Sigmoid colon (tissue), 7 donors: ENCODE measurements at places on chromosomes 2 and 18. TPM values are rescaled to one million over a fixed set of nuclear protein-coding genes. Genes with fewer than 3 reads are reported as not detected.

DNA sequence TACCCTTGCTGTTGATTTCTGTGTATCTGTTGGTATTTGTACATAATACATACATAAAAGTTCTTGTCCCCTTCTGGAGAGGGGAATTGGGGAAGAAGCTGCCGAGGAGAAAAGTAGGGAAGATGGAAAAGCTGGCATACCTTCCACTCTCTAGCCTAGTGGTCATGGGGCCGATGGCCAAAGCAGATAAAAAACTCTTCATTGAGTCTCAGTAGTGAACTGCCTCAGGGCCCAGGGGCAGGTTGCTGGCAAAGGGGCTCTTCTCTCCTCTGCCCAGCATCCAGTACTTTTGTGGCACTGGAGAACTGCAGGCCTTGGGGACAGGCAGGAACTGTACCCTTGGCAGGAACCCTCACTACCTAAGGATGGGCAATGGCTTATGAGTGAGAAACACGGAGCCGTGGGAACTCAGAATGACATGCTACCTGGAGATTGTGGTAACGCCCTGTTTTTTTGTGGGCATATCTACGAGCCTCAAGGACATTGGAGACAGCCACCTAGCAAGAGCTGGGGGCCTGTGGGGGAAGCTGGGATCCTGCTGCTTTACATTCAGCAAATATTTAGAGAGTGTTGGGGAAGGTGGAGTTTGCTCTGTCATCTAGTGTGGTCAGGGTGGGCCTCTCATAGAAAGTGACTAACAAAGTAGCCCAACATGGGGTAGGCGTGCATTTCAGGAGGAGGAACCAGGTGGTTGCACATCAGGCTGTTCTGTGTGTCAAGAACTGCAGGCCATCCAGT, 22.6 kb upstream of the ITGB6 start:
- DNase-seq, result no peak
- no peak overlapping the region for H3K4me3 ChIP-seq
- H3K27ac ChIP-seq, result no peak overlapping the region
- H3K27me3 ChIP-seq, result no peaks in the 10 kb centered on the region

GRCh38 chr2:6865346-6866274, at the start of gene CMPK2:
Gene CMPK2 (minus strand): TSS chr2:6865907. CDS start chr2:6865696, 211 bp downstream.
- H3K27me3 ChIP-seq, result no peaks in the 10 kb centered on the region
- DNase-seq, result peak; percentile 78
- H3K4me1 ChIP-seq, result peaks cover 13% of the 10 kb centered on the region
- peak within 1 kb of the TSS; percentile 83 for H3K27ac ChIP-seq
- H3K4me3 ChIP-seq, result peak within 1 kb of the TSS; percentile 84

DNA sequence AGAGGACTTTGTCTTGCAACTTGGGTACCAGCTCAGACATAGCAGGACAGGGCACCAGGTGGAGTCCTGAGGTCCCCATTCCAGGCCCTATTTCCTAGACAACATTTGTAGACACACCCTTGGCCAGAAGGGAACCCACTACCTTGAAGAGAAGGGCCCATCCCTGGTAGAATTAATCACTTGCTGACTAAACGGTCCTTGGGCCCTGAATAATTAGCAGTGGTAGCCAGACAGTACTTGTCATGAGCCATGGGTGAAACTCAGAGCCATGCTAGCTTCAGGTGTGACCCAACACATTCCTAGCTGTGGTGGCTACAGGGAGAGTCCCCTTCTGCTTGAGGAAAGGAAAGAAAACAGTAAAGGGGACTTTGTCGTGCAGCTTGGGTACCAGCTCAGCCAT, 28.5 kb upstream of the ACTR2 start:
- no peak for DNase-seq
- no peak overlapping the region for H3K4me3 ChIP-seq
- H3K4me1 ChIP-seq, result no peaks in the 10 kb centered on the region
- no peaks in the 10 kb centered on the region for H3K36me3 ChIP-seq

The STARD6 gene
- not detected for total RNA-seq

The ADAM23 gene
- total RNA-seq, result 2.8 TPM

The RGPD4 gene
- not detected for total RNA-seq

DNA sequence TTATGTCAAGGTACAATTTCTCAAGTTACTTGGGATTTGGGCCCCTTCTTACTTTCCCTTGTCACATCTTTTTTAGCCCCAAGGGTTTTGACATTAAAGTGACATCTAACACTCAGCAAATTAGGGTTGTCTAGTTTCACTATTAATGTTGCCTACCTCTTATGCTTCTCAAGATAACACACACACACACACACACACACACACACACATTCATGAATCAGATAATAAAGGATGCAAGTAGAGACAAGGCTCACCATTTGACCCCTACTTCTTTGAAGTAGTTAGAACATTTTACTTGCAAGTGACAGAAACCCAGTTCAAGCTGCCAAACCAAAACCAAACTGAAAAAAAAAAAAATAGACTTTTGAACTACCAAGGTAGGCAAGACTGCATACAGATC, 138.8 kb downstream of the TRIB2 start:
- H3K27ac ChIP-seq, result no peak overlapping the region
- H3K4me3 ChIP-seq, result no peak overlapping the region
- H3K36me3 ChIP-seq, result no peaks in the 10 kb centered on the region
- DNase-seq, result no peak
- peaks cover 22% of the 10 kb centered on the region for H3K4me1 ChIP-seq

The INHA gene
- total RNA-seq, result not detected
